Urinary bladder (tissue), 4 donors: ENCODE measurements at places on chromosomes 2 and 18.

DNA sequence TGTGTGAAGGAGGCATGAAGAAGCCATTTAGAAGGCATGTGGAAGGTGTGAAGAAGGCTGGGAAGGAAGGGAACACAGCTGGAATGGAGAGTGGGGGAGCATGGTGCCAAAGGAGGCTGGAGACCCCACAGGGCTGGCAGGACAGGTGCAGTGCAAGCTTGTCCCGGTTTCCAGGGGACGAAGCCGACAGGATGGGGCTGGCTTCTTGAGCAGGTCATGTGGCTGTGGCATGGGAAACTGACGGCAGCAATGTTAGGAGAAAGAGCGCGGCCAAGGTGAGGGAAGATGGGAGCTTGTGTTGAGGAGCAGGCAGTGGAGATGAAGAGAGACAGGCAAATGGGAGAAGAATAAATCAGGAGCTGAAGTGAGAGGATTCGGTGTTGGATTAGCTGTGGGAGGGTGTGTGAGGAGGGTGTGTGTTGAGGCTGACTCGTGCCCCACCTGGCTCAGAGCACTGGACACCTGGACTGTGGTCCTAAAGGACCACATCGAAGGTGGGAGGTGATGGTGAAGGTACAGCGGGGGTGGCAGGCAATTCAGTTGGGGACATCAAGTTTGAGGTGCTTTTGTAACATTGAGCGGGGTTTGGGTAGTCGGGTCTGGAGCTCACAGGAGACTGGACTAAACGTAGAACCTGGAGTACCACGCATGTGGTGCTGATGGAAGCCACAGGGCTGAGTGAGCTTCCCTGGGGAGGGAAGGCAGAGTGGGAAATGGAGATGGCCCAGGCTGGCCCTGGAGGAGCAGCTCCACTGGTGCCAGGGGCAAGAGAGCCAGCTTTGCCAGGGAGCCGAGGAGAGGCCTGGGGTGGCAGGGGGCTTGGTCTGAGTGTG, 165.6 kb upstream of the HDAC4 start:
- DNase-seq: no peak

DNA sequence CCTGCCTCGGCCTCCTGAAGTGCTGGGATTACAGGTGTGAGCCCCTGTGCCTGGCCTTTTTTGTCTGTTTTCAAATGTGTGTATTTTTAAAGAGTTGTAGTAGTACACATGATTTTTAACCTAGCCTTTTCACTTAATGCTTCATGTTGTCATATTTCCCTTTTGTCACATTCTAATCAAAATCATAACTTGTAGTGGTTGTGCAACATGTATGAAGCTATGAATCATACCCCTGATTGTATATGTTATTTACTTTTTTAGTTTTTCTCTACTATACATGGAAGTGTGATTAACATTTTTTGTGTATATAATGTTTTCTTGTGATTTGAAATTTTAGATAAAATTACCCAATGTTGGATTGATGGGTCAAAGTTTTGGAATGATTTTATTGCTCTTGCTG, 8.5 kb downstream of the GEN1 start:
- no peak for DNase-seq

DNA sequence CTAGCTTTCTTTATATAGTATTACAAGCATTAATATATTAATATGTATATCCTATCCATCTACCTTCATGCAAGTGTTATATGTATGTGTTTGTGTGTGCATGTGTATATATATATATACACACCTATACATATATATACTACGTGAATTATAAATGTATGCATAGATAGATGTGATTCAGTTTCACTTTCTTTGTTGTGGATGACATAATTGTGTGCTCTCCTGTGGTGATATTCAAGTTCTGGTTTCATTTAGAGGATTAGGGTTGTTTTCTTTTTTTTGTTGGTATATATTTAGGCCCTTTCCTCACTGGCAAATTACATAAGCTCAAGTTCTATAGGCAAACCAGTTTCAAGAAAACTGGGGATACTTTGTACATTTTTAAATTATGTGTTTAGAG, 225.7 kb upstream of the FANCL start:
- DNase-seq: no peak

DNA sequence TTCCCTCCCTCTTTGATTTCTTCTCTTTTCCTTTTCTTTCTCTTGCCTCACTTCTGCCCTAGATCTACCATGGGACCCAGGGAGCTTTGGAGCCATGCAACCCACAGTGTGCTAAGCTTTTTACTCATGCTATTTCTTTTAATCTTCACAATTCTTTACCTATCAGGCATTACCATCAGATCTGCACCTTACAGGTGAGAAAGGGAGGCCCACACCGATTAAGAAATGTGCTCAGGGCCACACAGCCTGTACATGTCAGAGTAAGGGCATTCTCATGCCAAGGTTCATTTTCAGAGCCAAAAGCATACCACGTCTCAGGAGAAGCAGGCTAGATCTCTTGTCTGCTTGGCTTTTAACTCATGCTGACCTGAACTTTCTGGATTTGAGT, 161.9 kb downstream of the RPIA start:
- no peak for DNase-seq

GRCh38 chr2:118845005-118845521, 2.4 kb downstream of the EN1 start:
- no peak for DNase-seq

DNA sequence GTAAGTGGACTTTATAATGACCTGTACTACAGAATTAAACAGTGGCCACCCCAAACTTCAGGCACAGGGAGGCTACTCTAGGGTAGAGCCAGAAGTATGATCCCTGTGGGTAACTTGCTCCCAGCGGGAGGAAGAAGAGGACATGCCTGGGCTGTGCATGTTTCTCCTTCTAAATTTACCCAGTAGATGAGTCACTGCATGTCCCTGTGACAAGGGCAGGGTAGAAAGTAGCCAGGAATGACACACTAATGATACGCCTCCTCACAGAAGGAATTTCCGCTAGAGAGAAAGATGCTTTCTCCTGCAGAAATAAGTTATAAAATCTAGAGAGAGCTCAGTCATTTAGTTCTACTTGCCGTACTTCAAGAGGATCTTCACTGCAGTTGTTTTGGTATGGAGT, 7.5 kb downstream of the ACYP2 start:
- no peak for DNase-seq

DNA sequence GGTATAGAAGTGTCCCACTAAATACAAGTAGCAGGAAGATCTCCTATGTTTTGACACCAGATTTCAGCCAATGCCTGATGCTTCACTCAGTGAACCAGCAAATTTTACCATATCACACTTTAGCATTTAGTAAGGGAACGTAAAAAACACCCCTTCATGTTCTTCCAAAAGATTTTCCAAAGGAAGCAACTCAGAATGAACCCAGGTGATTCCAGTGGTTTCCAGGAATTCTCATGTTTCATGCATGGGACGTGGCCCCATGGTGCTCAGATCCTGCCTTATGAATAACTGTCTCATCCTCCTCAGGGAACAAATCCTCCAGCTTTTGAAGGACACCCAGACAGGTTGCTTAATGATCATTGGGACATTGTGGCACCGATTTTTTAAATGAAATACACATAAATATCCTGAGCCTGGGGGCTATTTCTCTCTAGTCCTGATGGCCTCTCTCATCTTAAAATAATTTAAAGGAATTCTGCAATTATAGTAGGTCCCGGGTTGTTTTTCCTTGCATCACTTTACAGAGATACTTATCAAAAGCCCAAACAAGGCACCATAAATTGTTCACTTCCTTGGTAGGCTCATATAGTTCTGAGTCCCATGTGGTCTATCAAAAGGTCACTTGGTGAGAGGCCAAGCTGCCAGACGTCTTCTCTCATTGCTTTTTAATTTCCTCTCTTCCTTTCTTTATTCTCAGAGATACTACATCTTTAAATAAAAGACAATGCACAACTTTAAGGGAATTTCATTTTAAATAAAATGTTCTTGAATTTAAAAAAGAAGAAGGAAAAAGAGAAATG, 261.0 kb downstream of the ZNF516 start:
- peak; percentile 41 for DNase-seq

GRCh38 chr2:211724933-211725332, 813.7 kb downstream of the ERBB4 start:
- DNase-seq: no peak

GRCh38 chr2:176665086-176665485, 395.8 kb downstream of the MTX2 start:
- DNase-seq: no peak

DNA sequence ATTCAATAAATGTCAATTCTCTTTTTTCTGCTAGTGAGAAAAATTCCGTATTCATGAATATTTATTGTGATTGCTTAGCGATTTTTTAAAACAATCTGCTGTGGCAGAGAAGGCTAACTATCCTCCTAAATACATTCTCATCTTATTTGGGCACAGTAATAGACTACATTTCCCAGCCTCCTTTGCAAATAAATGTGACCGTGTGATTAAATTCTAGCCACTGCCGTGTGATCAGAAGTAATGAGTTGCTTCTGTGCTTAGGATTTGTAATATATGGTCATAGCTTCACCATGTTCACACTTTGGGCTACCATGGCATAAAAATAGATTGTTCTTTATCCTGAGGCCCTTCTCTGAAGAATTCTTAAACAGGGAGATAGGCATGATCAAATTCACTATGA, 179.6 kb downstream of the FAM124B start:
- DNase-seq: no peak

- no peak for DNase-seq
Observed at GRCh38 chr18:49476664-49477411, 10.2 kb downstream of the C18orf32 start.

GRCh38 chr2:69989441-69990105, 28.1 kb upstream of the ASPRV1 start:
- DNase-seq: no peak

GRCh38 chr18:50853863-50854271, 25.1 kb upstream of the ME2 start:
- DNase-seq: no peak

DNA sequence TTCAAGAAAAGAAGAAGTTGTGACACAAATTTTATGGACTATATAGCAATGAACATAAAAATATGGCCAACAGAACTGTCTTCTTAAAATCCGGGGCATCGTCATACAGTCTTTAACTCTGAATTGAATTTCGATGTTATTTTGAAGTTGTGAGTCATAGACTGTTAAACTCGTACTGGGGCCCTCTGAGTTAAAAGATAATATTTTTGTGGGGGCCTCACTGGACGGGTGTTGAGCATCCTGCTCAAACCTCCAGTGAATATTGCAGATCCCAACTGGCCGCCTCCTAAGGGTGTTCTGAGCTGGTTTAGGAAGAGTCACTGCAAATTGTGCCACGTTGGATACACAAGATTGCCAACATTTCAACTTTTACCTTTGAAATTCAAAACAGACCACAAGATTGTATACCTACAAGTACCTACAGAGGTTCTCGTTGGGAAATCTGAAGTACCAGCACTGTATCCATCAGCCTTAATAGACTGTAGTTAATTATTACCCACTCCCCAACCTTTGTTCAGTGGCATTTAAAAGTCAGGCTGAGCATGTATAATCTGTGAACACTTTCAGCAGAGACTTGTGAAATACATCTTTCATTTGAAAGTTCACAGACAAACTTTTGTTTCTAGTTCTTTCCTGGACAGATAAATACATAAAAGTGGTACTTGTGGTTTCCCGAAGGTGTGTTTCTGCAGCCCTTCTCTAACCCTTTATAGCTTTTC, 27.8 kb downstream of the KLHL23 start:
- DNase-seq: no peak

- no peak for DNase-seq
Observed at GRCh38 chr2:236366049-236366387, 101.8 kb upstream of the ASB18 start.

DNA sequence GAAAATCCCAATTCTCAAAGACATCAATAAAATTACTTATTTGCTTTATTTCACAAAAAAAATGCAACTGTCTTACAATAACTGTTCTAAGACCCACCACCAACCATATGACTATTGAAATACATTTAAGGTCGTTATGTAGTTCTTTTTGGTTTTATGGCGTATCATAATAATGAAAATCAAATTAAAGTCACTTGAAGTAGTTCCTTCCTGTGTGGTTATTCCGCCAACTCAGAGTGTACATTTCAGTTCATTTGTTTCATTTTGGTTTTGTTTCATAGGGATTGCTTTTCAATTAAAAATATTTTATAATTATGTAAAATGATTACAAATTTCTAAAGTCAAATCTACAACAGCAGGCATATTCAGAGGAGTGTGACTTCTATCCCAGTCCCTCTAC, 45.9 kb upstream of the AAK1 start:
- DNase-seq: no peak

- DNase-seq: no peak
Observed at GRCh38 chr18:73331212-73331772, 463.5 kb upstream of the NETO1 start.

DNA sequence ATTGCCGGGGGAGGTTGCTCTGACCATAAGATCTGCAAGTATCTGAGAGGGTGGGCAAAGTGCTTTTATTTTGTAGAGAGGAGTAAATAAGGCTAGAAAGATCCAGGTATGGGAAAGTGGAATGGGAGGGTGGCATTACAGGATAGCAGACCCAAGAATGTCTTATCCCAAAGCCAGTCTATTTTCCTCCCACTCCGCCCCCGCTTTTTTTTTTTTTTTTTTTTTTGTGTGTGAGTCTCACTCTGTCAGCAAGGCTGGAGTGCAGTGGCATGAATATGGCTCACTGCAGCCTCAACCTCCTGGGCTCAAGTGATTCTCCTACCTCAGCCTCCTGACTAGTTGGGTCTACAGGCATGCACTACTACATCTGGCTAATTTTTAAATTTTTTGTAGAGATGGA, 31.5 kb downstream of the ARID5A start:
- no peak for DNase-seq

GRCh38 chr2:81901017-81901416, 1596.5 kb upstream of the LRRTM1 start:
- DNase-seq: no peak
